Astrocyte of the spinal cord (primary cell): ENCODE measurements at places on chromosomes 2 and 18.

GRCh38 chr2:180695586-180696401, 284.6 kb upstream of the UBE2E3 start:
- DNase-seq: no peak

- no peak for DNase-seq
Observed at GRCh38 chr2:31297751-31298150, 63.8 kb downstream of the EHD3 start.

DNA sequence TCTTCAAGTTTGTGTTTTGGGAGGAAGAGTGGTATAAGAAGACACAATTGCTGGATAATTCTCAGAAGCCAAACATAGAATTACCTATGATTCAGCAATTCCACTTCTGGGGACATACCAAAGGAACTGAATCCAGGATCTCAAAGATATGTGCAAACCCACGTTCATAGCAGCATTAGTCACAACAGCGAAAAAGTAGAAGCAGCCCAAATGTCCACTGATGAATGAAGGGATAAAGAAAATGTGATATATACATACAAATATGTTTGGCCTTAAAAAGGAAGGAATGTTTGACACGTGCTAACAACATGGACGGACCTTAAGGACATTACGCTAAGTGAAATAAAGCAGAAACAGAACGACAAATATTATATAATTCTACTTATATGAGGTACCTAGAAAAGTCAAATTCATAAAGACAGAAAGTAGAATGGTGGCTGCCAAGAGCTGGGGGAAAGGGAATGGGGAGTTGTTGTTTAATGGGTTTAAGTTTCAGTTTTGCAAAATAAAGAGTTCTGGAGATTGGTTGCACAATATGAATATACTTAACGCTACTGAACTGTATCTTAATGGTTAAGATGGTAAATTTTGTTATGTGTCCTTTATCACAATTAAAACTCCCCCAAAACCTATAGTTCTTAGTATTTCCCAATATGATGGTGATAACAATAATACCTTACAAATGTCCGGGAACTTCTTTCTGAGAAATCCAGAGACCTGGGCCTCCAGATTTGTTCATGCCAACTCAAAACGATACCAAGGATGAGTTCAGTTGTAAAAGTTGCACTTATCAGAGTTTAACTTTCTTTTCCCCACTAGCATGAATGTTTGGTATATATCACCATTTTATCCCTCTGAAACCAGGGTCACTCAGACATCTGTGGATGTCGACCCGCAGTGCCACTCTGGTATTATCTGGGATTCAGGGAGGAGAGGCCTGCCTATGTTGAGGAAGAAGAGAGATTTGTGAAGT, 33.7 kb upstream of the WIPF1 start:
- DNase-seq: peak; percentile 78

- DNase-seq: peak; percentile 23
Observed at GRCh38 chr18:30406728-30407127, 635.8 kb downstream of the DSC3 start.

DNA sequence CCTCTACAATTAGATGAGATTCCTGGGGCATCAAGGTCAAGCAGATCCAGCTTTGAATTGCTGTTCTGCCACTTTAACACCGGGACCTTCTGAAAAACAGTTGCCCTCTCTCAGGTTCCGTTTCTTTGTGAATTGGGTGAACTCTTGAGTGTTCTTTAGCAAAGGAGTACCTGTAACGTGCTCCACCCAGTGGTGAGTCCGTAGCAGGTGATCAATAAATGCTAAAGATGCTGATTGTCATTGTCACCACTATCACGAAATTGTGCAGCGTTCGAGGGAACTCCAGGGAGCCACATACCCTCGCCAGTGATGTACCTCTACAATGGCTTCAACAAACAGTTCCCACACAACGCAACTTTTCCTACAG, 81.9 kb downstream of the TCF7L1 start:
- peak; percentile 8 for DNase-seq

DNA sequence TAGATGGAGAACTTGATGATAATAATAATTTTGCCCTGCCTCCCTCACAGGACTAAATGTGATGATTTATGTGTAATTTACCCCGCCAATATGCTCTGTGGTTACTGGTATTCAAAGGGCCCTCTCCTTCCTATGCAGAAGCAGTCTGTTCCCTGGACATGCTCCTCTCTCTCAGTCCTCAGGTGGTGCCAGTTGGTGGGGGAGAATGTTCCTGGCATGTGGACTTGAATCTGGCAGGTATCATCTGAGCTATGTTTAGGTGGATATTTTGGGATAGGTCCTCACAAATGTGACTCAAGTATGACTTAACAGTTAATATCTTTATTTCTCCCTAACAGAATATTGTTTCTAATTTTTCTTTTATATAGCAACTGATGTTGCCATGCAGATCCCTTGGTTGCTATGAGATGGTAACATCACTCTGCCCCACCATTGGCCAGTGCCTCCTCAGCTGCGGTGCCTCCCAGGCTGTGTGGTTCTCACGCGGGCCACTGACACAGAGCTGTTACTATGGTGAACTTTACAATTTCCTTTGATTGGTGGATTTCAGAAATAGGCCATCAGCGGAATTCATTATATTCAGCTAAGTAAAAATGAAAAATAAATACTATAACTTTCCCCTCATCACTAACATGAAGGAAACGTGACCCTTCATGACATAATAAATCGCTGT, 106.7 kb upstream of the PELI1 start:
- DNase-seq: no peak

DNA sequence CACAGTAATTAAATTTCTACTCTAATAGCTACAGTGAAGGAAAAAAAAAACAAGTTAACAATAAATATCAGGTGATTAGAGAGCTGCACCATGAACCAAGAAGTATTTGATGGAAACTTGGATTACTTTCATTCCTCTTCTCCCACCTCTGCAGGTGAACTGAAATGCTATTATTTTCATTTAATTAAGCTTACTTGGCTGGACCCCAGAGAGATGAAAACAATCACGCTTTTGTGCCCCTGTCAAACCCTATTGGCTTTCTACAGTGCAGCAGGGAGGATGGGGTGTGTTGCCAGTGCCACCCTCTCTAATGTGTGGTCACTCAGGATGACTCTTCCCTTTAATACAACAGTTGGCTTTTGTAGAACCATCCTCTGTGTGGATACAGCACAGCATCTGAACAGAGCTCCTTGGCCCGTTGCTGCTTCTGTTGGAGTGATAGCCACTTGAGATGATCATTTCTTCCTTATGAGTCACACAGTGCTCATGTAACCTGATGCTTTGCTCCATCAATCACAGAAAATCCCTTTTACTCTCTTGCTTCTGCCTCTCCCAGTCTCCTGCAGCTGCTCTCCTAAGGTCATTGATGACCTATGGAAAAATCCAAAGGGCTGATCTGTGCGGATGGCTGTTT, 5.5 kb upstream of the ARL4C start:
- DNase-seq: peak; percentile 85

- no peak for DNase-seq
Observed at GRCh38 chr2:226711606-226712296, 87.9 kb downstream of the IRS1 start.

DNA sequence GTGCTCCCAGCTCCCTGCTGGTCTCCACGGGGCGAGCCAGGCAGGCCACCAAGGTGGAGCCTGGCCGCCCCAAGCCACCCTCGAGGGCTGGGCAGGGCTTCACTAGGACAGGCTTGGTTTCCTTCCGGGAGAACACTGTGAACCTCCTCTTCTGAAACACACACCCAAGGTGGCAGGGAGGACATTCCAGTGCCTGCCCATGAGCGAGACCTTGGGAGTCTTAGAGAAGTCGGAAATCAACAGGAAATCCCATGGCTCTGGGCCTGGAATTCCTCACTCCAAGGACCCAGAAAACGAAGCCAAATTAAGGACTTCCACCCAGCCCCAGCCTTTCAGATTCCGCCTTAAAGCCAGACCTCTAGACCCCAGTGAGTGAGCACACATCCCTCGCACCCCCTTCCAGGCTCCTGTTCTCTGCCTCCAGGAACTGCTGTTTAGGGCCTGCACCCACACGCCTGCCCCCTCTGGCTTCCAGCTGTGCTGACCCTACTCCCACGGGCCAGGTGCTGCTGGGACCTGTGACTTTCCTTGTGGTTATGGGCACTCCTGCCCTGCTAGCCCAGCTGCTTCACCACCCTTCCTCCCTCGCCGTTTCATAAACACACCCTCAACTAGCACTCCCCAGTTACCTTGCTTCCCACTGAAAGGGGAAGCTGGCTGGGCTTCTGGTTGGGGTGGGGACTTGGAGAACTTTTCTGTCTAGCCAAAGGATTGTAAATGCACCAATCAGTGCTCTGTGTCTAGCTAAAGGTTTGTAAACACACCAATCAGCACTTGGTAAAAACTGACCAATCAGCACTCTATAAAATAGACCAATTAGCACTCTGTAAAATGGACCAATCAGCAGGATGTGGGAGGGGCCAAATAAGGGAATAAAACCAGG, 13.7 kb downstream of the GPR17 start:
- no peak for DNase-seq

DNA sequence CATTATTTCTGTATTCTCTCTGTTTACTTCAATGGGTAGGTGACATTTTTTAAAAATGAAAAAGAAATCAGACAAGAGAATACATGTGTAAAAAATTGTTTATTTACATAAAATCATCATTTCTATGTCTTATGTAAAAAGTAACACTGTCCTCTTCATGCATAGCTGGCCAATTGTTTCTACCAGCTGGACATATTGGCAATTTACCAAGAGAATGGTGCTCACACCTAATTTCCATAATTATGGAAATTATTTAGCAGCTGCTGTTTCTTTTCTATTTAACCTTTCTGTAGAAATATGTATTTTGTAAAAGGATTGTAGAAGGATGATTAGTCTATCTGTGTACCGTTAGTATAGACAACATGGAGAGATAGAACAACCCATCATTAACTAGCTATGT, 791.9 kb downstream of the TRIB2 start:
- DNase-seq: no peak
